ENCODE measurements at places on chromosomes 7 and 10. TPM values are rescaled to one million over a fixed set of nuclear protein-coding genes. Genes with fewer than 3 reads are reported as not detected.

GRCh38 chr10:7260412-7260900, 150.4 kb downstream of the SFMBT2 start:
- peak; percentile 71 for DNase-seq

GRCh38 chr10:78338717-78339116, 305.1 kb downstream of the RPS24 start:
- DNase-seq: no peak

GRCh38 chr10:132616170-132616995, 78.8 kb downstream of the INPP5A start:
- peak; percentile 86 for DNase-seq

DNA sequence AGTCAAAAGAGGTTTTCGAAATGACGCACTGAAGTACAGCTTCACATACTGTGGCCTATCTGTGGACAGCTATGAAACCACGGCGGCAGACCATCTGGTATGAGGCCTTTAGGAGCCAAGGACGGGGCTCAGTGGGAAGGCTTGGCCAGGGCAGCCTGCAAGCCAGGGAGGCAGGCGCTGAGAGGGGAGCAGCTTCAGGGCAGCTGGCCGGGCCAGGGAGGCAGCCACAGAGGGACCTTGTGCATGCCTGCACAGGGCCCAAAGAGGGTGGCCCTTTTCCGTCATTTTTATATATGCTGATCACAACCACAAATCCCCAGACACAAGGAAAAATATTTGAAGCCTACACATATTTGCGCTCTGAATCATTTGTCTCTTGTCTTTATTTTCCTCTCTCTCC, 13.5 kb downstream of the CALD1 start:
- peak; percentile 16 for DNase-seq

DNA sequence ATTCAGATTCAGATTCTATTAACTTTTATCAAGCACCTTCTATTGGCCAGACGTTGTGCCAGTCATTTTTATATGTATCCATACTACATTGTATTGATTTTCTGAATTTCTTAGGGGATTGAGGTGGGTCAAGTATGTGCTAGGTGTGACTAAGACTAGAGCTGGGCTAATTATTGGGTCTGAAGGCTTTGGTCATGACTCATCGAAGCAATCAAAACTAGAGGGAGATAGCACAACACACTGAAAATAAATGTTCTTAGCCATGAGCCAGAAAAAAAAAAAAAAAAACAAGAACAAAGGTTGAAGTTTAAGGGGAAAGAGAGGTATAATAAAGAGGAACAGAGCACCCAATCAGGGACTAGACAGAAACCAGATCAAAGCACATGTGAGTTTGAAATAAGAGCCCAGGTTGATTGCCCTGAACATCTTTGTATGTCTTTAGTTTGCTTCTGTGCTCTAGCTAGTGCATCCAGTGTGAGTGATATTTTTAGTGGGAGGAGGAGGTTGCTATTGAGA, 171.6 kb upstream of the FOXP2 start:
- no peak for DNase-seq

GRCh38 chr10:29948881-29949355, 110.5 kb downstream of the JCAD start:
- DNase-seq: no peak

- no peak for DNase-seq
Observed at GRCh38 chr7:70148997-70149396, 550.7 kb downstream of the AUTS2 start.

The COL26A1 gene
- total RNA-seq: not detected
